ENCODE measurements at places on chromosomes 11 and 22.

- DNase-seq, result no peak
These were observed 32.4 kb upstream of the NAV2 start for GRCh38 chr11:19679952-19680828.

DNA sequence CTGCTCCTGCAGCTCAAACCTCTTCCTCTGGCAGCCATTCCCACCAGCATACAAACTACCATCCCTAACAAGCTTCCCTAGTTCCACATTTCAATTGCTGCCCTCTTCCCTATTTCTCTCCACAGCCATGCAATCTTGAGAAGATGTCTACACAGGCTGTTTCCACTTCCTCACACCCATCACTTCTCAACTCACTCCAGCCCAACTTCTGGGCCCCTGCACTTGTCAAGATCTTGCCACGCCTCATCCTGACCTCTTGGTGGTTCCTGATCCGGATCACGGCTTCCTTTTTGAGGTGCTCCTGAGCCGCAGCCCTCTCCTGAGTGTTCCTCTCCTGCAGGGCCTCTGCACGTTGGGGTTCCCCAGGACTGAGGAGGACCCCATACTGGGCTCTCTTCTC, 22.6 kb downstream of the RPL27A start:
- DNase-seq, result no peak

GRCh38 chr11:106228996-106229395, 151.5 kb downstream of the AASDHPPT start:
- DNase-seq, result no peak

GRCh38 chr11:125084057-125084416, 20.9 kb downstream of the SLC37A2 start:
- no peak for DNase-seq

DNA sequence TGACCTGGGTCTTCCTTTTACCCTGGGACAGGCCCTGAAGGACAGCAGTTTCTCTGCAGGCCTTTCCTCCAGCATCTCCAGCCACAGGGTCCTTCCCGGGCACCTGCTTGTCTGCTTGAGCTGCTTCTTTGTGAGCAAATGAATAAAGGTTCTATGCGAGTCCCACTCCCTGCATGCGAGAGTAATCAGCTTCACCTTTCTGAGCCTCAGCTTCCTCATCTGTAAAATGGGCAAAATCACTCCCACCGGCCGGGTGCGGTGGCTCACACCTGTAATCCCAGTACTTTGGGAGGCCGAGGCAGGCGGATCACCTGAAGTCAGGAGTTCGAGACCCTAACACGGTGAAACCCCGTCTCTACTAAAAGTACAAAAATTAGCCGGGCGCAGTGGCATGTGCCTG, 31.1 kb downstream of the IFT27 start:
- DNase-seq, result no peak

DNA sequence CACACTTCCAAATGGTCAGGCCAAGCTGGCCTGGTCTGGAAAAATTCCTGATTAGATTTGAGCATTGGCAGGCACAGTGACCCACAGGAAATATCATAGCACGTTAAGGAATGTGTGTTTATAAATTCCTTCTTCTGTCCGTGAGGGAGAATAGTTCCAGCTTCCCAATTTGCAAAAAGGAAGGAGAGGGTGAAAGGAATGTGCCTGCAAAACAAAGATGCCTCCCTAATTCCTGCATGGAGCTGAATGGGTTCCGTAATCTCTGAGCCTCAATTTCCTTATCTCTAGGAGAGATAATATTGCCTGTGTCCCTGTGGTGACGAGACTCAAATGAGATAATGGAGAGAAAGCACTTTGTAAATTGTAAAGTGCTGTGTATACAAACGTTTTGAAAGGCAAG, 105.1 kb downstream of the FEZ1 start:
- DNase-seq, result no peak

DNA sequence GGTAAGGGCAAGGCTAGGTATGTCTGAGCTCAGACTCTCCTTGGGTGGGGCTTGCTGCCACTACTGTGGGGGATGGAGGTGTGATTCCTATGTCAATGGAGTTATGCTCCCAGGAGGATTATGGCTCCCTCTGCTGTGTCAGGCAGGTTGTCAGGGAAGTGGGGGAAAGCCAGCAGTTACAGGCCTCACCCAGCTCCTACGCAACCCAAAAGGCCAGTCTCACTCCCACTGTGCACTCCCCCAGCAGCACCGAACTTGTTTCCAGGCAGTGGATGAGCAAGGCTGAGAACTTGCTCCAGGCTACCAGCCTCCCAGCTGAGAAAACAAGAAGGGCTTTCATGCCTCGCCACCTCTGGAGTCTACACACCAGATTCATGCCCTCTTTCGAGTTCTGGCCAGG, 18.2 kb downstream of the C11orf91 start:
- peak; percentile 42 for DNase-seq

DNA sequence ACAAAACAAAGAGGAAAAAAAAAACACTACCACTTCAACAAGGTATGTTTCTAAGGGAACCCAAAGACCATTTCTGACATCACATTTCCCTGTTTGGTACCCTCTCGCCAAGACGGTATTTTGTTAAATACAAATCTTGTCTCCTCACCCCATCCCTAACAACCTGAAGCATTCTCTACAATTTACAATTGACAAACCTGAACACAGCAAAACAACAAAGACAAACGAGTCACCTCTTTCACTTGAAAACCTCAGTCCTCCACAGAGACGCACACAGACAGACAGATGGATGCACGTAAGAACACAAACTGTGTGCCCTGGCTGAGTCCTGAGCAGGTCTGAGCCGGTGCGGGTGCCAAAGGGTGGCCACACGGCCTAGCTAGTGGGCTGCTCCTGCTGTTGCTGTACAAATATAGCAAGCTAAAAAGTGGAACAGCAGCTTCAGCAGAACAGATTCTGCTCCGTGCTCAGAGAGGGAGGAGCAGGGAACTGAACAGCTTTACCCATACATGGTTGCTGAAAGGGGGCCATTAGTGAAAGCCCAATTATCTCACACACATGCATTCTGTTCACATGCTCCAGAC, 28.5 kb downstream of the CELF1 start:
- peak; percentile 43 for DNase-seq

- DNase-seq, result no peak
These were observed 3.1 kb upstream of the MTCH2 start for GRCh38 chr11:47645500-47645899.

GRCh38 chr11:77580712-77581337, 8.9 kb upstream of the AQP11 start:
- DNase-seq, result peak; percentile 66

GRCh38 chr11:35487532-35488078, 37.8 kb downstream of the PAMR1 start:
- DNase-seq, result no peak

DNA sequence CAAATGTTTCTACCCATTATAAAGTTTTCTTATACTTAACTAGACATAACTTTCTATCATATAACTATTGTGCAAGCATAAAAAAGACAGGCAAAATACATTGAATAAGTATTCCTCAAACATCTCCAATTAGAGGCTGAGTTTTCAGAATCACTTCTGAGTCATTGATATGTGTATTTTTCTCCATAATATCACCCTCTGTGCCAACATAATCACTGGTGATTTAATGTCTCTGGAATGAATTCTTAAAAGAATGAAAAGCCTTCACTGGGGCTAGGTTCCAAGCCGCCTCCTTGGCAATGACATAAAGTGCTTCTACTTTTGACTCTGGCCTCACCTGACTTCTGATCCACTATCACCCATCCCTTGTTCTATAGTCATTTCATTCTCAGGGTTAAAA, 197.0 kb upstream of the E2F8 start:
- DNase-seq, result no peak

- DNase-seq, result no peak
These were observed 21.2 kb downstream of the MRPL21 start for GRCh38 chr11:68882391-68882790.

GRCh38 chr11:2186669-2187279, 15.2 kb upstream of the TH start:
- DNase-seq, result peak; percentile 71

GRCh38 chr22:24954114-24954463, 1.6 kb downstream of the KIAA1671 start:
- no peak for DNase-seq

- no peak for DNase-seq
These were observed 13.2 kb upstream of the TMEM218 start for GRCh38 chr11:125124618-125124992.

DNA sequence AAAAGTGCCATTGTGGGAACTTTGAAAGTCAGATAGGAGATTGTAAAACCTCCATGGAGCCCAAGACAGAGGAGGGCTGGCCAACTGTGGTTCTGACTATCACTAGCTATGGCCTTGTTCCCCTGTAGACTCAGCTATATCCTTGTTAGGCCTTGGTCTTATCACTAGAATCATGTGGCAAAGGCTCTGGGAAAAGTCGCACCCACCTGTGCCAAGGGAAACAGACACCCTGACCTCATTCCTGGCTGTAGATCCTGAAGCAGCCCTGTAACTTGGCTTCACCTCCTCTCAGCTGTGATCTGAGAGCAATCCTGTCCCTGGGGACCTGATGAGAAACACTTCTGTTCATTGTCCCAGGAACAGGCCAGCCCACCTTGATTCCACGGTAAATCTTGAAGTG, 566.2 kb downstream of the TMEM135 start:
- DNase-seq, result no peak

GRCh38 chr11:100930185-100930778, 199.3 kb downstream of the PGR start:
- DNase-seq, result peak; percentile 82

- peak; percentile 48 for DNase-seq
These were observed 20.8 kb upstream of the LINC01488 start for GRCh38 chr11:69460540-69461257.

GRCh38 chr22:38462960-38463784, 4.7 kb upstream of the KDELR3 start:
- DNase-seq, result no peak

GRCh38 chr11:75338516-75339208, 12.8 kb downstream of the ARRB1 start:
- DNase-seq, result no peak

GRCh38 chr22:46119729-46120419, 30.5 kb upstream of the PPARA start:
- no peak for DNase-seq

GRCh38 chr11:64230985-64231365, 627 bp downstream of the DNAJC4 start:
- DNase-seq, result no peak

DNA sequence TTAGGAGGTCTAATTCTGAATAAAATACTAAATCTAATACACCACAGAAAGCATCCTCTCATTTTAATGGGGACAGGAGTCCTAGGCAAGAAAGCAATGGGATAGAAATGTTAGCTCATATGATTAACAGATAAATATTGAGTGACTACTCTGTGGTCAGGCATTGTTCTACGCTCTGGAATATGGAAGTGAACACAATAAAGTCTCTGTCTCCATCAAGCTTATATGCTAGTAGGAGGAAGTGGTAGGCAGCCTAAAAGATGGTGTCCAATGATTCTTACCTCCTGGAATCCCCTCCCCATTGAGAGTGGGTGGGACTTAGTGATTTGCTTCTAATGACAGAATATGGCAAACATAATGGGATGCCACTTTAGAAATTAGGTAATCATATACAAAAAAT, 160.3 kb upstream of the PDGFD start:
- DNase-seq, result no peak

DNA sequence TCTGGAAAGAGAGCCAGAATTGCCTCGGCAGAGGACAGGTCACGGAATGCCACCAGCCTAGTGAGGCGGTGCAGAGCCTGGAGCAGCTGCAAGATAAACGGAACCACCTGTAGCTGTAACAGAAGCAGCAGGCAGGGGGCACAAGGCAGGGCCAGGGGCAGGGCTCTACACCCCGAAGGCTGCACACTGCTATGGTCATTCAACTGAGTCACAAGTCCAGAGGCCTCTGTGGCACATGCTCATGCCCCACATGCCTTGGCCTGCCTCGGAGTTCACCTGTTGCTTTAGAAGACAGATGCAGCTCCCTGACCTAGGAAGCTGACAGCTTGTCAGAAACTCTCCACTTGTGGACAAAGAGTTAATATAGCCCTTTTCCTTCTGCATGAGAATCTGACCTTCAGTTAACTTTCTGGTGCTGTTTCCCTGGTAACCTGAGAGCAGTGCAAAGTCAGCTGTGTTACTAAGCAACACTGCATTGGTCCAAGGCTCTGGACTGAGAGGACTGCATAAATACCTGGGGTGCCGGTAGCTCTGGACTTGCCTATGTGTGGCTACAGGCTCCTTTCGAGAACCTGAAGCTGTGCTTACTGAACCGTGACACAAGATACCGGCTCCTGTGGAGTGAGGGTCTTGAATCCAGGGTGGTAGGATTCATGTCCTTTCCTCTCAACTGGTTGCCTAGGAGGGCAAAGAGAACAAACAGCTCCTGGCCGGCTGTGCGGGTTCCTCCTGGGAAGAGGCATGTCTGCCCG, 10.5 kb downstream of the COMMD9 start:
- DNase-seq, result no peak

DNA sequence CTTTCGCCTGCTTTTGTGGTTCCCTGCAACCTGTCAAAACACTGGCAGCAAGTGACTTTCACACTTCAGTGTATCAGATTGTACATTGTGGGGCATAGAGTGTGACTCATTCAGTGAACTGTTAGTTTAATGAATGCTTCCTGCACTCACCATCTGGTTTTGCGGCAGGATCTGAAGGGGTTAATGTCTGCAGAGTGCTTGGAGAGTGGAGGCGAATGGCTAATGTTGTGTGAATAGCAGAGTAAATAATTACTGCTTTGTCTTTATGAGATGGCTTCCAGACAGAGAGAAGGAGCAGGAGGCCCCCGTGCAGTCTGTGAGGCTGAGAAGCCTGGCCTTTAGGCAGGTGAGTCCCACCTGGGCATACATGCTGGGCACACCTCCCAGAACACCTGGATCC, 454.3 kb upstream of the KIRREL3 start:
- no peak for DNase-seq

GRCh38 chr22:48713272-48714205, 1114.1 kb downstream of the BRD1 start:
- no peak for DNase-seq

- no peak for DNase-seq
These were observed 664 bp downstream of the PTGDR2 start for GRCh38 chr11:60854847-60855725.

GRCh38 chr22:44555046-44555445, 57.0 kb upstream of the RTL6 start:
- DNase-seq, result no peak

GRCh38 chr11:9771071-9771511, 107.2 kb downstream of the SWAP70 start:
- DNase-seq, result no peak

GRCh38 chr11:8586184-8586583, 7.8 kb downstream of the STK33 start:
- DNase-seq, result no peak

DNA sequence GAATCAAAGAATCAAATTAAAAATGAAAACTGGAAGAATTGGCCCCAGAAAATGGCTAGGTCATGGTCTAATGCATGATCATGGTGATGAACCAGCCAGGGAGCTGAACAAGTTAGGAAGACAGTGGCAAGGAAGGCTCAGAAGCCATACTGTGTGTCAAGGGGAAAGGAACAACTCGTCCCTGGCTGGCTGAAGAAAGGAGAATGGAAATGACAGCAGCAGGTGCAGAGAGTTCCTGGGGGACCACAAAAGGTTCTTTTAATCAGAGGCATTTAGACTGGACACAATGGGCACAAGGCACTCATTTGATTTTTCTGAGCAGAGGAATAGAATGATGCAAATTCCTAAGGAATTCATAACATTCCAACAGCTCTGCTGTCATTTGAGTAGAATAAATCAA, 209.9 kb downstream of the LARGE1 start:
- DNase-seq, result no peak

All from T47D (cell line).